ENCODE measurements at places on chromosomes 12 and 14. TPM values are rescaled to one million over a fixed set of nuclear protein-coding genes. Genes with fewer than 3 reads are reported as not detected.

GRCh38 chr14:38255408-38255672 lies 553 bp downstream of the CLEC14A start:
- no peak for DNase-seq
- peaks cover 21% of the 10 kb centered on the region for H3K4me1 ChIP-seq
- peak overlapping the region; percentile 49 for H3K4me3 ChIP-seq
- H3K36me3 ChIP-seq: no peaks in the 10 kb centered on the region

- H3K27ac ChIP-seq: no peak overlapping the region
- H3K36me3 ChIP-seq: no peaks in the 10 kb centered on the region
- H3K4me3 ChIP-seq: no peak overlapping the region
- no peaks in the 10 kb centered on the region for H3K4me1 ChIP-seq
- H3K27me3 ChIP-seq: no peaks in the 10 kb centered on the region
Measured at GRCh38 chr14:23672200-23672599, 36.0 kb downstream of the DHRS2 start.

DNA sequence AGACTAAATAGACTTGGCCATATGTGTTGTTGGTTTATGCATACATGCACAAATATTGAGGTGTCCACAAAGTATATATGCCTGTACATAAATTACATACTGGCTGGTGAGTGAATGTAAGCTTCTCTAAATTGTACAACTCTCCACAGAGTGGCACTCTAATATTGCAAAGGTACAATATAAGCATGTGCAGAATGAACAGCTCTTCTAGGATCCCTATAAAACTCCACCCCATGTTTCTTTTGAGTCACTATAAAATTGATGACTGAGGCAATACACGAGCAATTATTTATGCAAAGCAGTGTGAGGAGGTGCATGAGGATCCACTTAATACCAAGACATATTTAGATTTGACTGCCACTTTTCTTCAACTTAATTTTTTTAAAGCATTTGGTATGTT lies 172.2 kb downstream of the NAV3 start:
- H3K27ac ChIP-seq: no peak overlapping the region
- H3K4me1 ChIP-seq: no peaks in the 10 kb centered on the region
- H3K36me3 ChIP-seq: no peaks in the 10 kb centered on the region
- no peak for DNase-seq

DNA sequence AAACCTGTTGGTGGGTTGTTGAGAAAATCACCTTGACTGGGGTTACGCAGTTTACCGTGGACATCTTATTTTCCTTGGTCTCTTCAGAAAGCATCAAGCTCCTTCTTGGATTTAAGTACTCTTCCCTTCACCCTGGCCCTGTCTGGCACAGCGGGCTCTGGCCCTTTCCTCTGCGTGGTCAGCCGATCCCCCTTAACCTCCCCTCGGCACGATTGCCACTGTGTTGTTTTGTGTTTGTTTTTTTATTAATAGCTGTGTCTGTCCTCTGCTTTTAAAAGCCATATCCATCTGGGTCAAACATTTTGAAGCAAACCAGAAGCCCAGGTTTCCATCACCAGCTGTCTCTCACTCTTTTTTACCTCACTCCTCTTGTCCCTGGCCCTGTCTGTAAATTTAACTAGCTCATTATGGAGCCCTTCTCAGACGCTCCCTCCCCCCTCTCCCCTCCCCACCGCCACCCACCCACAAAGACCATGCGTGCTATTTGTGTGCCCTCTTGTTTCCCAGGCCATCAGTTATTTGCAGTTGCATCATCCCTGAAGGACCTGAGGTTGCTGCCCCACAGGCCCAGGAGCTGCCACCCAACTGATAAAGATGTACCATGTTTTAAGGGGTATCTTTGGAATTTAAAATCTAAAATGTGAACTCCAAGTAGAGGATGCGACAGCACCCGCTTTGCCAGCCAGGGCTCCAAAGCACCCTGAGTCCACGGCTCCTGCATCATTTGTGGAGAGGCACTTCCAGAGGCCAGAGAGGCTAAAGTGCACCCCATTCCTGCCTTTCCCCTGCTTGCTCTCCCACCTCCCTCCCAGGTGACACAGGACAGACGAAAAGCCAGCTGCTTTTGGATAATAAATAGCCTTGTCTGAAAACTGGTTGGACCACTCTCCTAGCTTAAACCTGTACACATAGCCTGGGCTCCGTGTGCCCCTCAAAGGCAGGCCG lies 3.9 kb downstream of the BCL11B start:
- H3K27me3 ChIP-seq: peaks cover 100% of the 10 kb centered on the region
- peak overlapping the region; percentile 9 for H3K4me3 ChIP-seq
- DNase-seq: peak; percentile 39
- H3K27ac ChIP-seq: peak overlapping the region; percentile 27

Gene C1S
- 270 TPM for total RNA-seq

Gene STON2
- total RNA-seq: 40.0 TPM

Gene SLC25A29
- total RNA-seq: 174 TPM

Gene GLI1
- 0.45 TPM for total RNA-seq
